Left renal cortex interstitium (tissue), 4 donors: ENCODE measurements at places on chromosomes 12 and 14. TPM values are rescaled to one million over a fixed set of nuclear protein-coding genes. Genes with fewer than 3 reads are reported as not detected.

MARS1 gene
- polyA plus RNA-seq: 157 TPM

VSX2 gene
- 0.06 TPM for polyA plus RNA-seq

CDCA3 gene
- 22.3 TPM for polyA plus RNA-seq

GRCh38 chr12:59594943-59595500 lies 807 bp upstream of the SLC16A7 start:
- no peak for DNase-seq

DNA sequence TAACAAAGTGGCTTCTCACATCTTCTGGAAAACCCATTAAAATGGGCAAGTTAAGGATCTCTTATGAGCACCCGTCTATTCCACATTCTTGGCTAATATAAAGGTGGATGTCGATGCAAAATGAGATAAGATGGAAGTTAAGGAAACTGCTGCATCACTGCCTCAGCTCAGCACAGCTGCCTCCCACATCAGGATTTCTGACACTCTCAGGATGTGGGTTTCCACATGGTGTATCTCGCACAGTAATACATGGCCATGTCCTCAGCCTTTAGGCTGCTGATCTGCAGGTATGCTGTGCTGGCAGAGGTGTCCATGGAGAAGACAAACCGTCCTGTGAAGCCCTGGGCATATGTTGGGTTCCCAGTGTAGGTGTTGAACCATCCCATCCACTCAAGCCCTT lies 1348.0 kb downstream of the TMEM121 start:
- no peak for DNase-seq

DNA sequence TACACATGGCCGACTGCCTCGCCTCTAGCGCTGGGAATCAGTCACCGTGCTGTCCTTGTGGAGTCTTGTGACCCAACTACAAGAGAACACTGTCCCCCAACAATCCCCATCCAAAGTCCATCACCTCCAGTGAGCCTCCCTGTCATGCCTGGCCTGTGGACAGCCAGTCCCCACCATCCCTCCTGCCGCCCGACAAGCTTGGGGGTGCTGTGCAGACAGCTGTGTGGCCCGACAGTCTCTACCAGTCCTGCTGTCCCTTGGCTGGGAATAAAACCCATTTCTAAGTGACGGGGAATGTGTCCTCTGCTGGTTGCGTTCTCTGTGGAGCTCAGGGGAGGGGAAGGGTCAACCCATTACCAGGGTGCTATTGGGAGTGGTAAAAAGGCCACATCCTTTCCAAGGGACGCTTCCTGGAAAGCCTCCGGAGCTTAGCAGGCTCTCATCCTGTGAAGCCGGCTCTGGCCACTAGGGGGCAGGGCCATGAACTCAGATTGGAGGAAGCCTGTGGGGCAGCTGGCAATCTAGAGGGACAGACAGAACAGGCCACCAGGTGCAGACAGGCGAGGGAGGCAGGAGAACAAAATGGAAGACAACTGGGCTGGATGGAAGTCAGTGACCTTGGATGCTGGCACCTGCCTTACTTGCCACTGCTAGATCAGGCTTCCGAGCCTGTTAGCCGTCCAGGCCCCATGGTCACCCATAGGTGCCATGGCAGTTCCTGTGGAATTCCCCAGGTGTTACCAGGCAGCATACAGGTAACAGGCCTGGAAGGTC lies 12.0 kb upstream of the BLTP3B start:
- no peak for DNase-seq

- DNase-seq: no peak
These were observed 191.7 kb downstream of the BCL11B start for GRCh38 chr14:99080306-99080705.

DNA sequence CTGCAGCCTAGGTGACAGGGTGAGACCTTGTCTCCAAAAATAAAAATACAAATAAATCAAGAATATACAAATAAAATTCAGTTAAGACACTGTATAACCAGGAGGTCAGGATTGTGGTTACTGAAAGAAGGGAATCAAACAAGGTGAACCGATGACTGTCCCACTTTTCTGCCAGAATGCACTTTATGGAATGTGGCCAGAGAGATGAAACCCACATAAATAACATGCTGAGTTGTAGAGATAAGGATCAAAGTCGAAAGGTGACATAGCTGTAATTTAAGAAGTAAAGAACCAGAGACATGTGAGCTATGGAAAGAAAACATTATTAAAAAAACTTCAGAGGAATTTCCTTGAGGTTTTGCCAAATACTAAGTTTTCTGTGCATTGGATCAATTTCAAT lies 1098.2 kb upstream of the USP15 start:
- no peak for DNase-seq

DNA sequence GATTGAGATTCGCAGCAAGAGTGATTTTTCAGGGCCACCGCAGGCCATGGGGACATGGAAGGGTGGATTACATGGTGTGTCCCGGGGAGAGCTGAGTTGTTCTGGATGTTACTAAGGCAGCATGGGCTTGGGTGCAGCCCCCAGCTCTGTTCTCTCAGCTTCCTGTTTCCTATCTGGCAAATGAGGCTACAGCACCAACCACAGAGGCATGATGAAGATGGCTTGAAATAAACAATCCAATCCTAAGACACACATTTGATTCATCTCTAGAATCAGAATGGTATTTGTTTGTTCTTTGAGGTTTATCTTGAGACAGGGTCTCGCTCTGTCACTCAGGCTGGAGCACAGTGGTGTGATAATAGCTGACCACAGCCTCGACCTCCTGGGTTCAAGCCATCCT lies 21.6 kb downstream of the GLTP start:
- DNase-seq: no peak

DNA sequence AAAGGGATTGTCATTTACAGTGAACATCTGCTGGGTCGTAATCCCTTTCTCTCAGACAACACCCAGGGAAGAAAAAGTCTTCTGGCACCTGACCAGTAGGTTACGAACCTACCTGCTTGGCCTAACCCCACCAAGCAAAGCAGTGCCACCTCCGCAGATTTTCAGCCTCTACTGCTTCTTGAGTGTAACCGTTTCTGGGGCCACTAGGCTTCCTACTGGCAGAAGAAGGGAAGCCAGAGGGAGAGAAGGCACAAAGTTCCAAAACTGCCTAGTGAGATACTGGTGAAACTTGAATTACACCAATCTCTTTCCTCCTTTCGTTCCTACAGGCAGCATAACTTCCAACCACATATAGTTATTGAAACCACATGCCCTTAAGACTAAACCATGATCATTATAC lies 383.6 kb downstream of the BCAT1 start:
- DNase-seq: no peak

DNA sequence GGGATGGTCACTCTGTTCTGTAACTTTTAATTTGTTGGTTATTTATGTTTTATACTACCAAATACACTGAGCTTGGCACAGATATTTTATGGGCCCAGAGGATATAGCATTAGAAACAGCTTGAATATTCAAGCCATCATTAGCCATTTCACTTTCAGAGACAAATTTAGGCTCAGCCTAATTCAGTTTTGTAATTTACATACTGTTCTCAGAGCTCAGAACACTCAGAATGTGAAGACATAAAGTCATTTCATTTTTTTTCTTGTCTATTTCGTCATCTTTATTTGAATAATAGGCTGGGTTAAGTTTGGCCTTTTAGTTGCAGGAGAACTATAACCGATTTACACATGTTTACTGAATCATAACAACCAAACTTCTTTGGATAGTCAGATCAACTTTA lies 361.7 kb downstream of the SNAPC1 start:
- DNase-seq: no peak

- no peak for DNase-seq
These were observed 487 bp upstream of the MGST1 start for GRCh38 chr12:16346958-16347357.

GRCh38 chr12:104695453-104696148 lies 238.9 kb downstream of the CHST11 start:
- DNase-seq: no peak

DNA sequence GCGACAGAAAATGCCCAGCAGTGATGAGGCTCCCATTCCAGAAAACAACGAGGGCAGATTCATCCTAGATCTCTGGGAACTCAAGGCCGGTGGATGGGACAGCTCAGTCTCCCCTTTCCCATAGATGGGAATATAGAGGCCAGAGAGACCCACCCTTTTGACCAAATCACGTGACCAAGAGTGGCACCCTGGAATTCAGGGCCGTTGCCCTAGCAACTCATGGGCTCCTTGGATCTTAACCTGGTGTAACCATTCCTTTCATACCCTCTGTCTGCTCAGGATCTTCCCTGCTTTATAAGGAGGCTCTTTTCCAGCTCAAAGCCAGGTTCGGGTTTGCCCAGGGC lies 8.4 kb upstream of the LRTM2 start:
- DNase-seq: no peak

- DNase-seq: no peak
These were observed 7.3 kb downstream of the ITGA7 start for GRCh38 chr12:55700255-55701018.

- no peak for DNase-seq
These were observed 114.7 kb downstream of the NTF3 start for GRCh38 chr12:5546616-5547015.
